ENCODE measurements at places on chromosomes 16 and 17. TPM values are rescaled to one million over a fixed set of nuclear protein-coding genes. Genes with fewer than 3 reads are reported as not detected.

TERB1 gene
- total RNA-seq, result not detected

ST6GALNAC1 gene
- total RNA-seq, result not detected

CCL14 gene
- total RNA-seq, result 3.5 TPM

MAP2K6 gene
- total RNA-seq, result 1.7 TPM

KRT31 gene
- total RNA-seq, result 15.9 TPM

FNDC8 gene
- not detected for total RNA-seq

HOXB8 gene
- not detected for total RNA-seq

CES4A gene
- total RNA-seq, result 43.6 TPM

TOP3A gene
- total RNA-seq, result 28.8 TPM

CXCL16 gene
- 28.1 TPM for total RNA-seq

KRT33A gene
- total RNA-seq, result 73.9 TPM

PRR35 gene
- not detected for total RNA-seq

XYLT1 gene
- 20.3 TPM for total RNA-seq

POLR3K gene
- 2.9 TPM for total RNA-seq

CCL2 gene
- total RNA-seq, result 13.1 TPM

SLFN14 gene
- not detected for total RNA-seq

CCL5 gene
- total RNA-seq, result 1.0 TPM

MMP2 gene
- 241 TPM for total RNA-seq

KIFC3 gene
- 116 TPM for total RNA-seq

TOX3 gene
- total RNA-seq, result 2.2 TPM

KRT32 gene
- 11.6 TPM for total RNA-seq

NLRC3 gene
- 0.21 TPM for total RNA-seq

KRTAP4-3 gene
- total RNA-seq, result not detected

IGFBP4 gene
- total RNA-seq, result 90.4 TPM

RAB26 gene
- 2.0 TPM for total RNA-seq

ATP1B2 gene
- total RNA-seq, result 0.42 TPM

SLC12A3 gene
- not detected for total RNA-seq
